ENCODE measurements at places on chromosomes 11 and 22.

DNA sequence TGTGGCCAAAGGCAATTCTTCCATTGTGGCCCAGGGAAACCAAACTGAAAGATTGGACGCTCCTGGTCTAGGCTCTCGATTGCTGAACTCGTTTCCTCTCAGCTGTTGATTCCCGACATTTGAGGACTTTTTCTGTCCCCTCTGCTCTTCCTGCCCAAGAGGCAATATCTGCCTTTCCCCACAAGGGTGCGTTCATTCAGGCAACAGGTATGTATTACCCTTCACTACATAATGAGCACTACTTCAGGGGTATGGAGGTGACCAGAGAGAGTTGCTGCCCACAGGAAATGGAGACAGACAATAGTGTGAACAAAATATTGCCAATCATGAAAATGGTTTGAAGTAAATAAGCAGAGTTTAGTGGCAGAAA lies 8.2 kb downstream of the PTH start:
- DNase-seq: peak; percentile 16

GRCh38 chr11:46505741-46506482 lies 87.9 kb downstream of the AMBRA1 start:
- DNase-seq: no peak

GRCh38 chr11:64226507-64227051 lies 505 bp downstream of the NUDT22 start:
- peak; percentile 70 for DNase-seq

GRCh38 chr22:44975427-44976262 lies 34.2 kb downstream of the PHF21B start:
- peak; percentile 91 for DNase-seq

DNA sequence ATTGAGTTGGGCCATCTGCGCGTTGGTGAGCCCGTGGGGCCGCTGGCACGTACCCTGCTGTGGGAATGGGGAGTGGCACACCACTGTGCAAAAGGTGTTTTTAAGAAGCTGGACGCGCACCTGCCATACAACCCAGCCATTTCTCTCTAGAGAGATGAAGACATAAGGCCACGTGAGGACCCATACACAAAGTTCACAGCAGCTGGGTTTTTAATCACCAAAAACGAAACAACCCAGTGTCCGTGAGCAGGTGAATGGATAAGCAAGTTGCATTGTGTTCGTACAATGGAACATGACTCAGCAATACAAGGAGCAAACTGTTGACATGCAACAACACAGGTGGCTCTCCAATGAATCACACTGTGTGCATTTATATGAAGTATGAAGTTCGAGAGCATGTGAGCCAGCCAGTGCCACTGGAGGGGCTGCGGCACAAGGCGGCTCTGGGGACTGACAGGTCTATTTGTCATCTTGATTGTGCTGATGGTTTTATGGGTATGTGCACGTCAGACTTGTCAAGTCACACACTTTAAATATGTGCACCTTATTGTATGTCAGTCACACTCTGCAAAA lies 30.6 kb upstream of the PANX2 start:
- no peak for DNase-seq

DNA sequence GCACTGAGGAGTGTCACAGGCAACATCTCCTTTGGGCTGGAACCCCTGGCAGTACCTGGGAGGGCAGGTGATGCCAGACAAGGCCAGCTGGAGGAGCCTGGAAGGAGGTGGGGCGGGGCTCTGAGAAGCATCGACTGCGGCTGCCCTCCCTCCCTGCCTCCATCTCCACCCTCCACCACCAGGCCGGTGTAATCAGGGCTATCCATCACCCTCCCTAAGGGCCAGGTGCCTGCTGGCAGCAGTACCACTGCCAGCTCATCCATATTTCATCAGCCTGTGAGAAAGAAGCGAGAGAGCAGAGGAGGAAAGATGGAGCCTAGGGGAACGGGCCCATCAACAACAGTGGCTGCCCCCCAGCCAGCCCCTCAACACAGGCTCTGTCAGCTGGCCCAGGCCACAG lies 51.4 kb upstream of the RASD2 start:
- DNase-seq: no peak

DNA sequence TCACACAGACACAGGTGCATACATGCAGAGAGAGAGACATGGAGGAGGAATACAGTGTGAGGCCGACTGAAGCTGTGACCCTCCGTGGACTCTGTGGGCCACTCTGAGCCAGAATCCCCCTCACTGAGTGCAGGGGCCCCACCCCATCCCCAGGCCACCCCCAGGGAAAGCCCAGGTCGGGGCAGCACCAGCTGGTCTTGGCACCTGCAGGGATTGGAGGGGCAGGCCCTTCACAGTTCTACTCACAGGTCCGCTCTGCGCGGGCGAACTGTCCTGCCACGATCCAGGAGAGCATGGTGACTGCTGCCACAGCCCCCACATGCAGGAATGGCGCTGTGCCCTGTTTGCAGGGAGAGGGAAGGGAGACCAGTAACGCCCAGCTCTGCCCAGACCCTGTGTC lies 16.3 kb upstream of the KLHL35 start:
- DNase-seq: no peak

Measured in activated CD4-positive, alpha-beta T cell treated with anti-CD3 and anti-CD28 coated beads for 48 hours (primary cell).